GF-D8 (cell line): ENCODE measurements at places on chromosomes 1 and 21.

DNA sequence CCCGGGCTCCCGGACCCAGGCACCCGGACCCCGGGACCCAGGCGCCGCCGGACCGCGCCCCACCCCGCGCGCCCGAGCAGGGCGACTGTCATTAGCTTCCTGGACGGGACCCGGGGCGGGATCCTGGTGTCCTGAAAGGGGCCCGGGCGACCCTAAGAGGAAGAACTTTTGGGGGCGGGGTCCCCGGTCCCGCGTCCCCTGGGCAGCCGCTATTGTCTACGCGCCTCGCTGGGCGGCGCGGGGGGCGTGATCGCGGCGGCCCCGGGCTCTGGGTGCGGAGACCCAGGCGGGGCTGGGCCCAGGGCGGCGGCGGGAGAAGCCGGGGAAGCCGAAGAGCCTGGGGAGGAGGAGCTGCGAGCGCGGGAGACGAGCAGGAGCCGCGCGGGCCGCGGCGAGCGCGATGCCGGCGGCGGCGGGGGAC, 465 bp downstream of the HUNK start:
- no peak for DNase-seq

GRCh38 chr1:236524895-236525184, 1.1 kb downstream of the LGALS8 start:
- DNase-seq = peak; percentile 40

DNA sequence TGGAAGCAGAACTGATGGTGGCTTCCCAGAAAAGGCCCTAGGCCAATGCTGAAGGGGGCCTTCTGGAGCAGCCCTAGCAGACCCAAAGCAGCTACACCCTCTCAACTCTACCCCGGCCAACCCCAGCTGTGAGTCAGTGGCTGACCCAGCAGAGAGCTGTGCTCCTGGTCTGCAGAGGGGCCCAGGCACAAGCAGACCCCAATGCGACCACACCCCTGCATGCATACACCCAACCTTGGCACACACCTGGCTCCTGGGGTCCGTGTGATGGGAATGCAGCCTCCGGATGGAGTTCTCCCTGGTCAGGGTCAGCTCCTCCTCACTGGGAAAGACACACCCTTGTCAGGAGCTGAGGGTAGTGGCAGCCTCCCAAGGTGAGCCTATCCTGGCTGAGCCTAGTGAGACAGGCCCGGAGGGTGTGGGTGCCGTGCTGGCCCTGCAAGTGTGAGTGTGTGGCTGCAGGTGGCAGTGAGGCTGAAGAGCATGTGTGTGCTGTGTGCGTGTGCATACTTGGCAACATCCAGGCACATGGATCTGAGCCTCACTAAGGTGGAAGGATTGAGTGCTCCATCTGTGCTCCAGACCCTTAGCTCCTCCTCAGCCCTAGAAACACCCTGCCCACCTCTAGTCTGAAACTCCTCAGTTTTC, 3.9 kb upstream of the ARHGAP30 start:
- no peak for DNase-seq

- no peak for DNase-seq
Measured at GRCh38 chr1:59751801-59752200, 62.9 kb upstream of the HOOK1 start.

DNA sequence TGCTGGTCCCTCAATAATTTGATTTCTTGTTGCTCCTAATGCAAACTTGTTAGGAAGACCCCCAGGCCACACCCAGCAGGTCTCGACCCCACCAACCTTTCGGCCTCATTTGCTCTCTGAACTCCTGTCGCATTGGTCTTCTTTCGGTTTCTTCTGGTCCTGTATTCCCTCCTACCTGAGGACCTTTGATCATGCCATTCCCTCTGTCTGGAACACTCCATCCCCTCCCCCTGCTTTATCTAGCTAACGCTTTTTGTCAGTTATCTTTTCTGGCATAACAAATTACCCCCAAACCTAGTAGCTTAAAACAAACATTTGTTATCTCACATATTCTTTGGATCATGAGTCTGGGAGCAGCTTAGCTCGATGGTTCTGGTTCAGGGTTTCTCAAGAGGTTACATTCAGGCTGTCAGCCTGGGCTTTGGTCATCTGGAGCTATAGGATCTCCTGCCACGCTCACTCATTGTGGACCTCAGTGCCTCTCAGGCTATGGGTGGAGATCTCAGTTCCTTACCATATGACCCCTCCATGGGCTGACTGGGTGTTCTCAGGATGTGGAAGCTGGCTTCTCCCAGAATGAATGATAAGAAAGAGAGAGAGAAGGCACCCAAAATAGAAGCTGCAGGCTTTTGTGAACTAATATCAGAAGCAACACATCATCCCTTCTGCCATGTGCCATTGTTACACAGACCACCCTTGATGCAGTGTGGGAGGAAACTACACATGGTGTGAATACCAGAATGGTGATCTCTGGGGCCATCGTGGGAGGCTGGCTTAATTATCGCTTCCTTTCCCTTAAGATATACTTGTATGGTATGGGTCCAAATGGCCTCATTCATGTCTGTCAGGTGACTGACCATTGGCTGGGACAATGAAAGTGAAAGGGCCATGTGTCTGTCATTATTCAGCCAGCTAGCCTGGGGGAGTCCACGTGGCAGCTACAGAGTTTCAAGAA, 29.1 kb upstream of the BCAR3 start:
- DNase-seq = no peak

DNA sequence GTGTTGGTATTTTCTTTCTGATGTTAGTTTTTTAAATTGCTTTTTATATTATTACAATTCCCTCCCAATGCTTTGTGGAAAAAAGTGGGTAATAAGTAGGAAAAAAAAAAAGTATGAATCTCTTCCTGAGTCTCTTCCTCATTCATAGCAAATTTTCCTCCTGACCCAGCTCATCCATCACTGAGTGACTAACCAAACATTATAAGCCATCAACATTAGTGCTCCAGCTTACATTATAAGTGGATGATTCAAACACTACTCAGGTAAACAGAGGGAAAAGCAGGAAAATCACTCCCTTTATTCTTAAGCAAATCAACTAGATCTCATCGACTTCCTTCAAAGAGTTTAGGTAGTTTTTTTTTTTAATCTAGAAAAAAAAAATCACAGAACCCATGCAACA, 15.4 kb upstream of the SAMD13 start:
- no peak for DNase-seq

GRCh38 chr1:224554620-224555259, 61.4 kb upstream of the CNIH3 start:
- no peak for DNase-seq

- DNase-seq = no peak
Measured at GRCh38 chr1:218945050-218945449, 228.6 kb upstream of the LYPLAL1 start.

DNA sequence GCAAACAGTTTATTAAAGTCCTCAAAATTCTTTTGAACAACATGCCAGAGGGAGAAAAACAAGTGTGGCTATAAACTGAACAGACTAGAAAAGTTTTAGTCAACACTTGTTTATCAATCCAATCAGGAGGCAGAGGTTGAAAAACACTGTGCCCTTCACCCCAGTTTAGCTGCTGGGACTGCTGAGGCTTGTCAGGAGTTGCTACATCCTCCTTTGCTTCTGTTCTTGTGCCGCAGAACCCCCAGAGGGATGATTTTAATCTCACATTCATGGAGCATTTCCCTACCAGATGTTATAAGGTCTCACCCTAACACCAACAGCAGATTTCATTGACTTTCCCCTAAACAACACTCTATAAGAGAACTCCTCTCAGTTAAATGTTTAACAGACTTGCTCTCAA, 321.2 kb downstream of the VAV3 start:
- peak; percentile 56 for DNase-seq

GRCh38 chr1:231313661-231314060, 24.0 kb downstream of the EXOC8 start:
- DNase-seq = no peak
